Caco-2 (cell line): ENCODE measurements at places on chromosomes 5 and 9.

DNA sequence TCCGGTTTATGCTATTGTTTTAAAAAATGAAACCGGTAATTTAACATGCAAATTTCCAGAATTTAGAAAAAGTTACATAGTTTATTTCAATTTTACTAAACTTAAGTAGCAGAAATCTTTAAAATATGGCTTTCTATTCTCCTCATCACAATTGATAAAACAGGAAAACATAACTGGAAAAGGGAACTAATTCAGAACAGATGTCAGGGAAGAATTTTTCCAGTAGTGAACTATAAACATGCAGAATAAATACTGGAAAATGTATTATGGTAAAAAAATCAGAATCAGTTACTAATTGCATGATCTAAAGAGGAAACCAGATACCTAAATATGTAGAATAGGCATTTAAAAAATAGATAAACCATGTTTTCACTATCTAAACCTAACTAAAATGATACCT, 7.3 kb upstream of the NR4A3 start:
- no peak for DNase-seq

GRCh38 chr5:144036476-144036875, 134.0 kb downstream of the YIPF5 start:
- DNase-seq: no peak

GRCh38 chr9:22447618-22448305, 1.1 kb downstream of the DMRTA1 start:
- DNase-seq: no peak

DNA sequence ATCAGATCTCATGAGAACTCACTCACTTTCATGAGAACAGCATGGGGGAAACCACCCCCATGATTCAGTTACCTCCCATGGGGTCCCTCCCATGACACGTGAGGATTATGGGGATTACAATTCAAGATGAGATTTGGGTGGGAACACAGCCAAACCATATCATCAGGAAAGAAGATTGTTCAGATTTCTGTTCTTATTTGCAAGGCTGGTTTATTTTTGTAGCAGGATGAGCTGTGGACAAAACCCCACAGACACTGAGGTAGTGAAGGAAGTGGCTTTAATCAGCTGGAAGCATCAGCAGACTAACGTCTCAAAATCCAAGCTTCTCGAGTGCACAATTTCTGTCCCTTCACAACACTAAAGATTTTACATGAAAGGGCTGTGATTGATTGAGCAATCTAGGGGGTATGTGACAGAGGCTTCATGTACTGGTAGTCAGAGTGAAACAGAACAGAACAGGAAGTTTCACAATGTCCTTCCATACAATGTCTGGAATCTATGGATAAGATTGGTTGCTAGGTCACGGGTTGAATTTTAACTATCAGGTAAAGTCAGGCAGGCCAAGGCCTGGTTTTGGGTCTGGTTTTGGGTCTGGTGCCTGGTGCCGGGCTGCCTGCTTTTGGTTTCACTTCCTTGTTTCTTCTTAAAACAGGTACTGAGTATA, 91.3 kb upstream of the ZNF366 start:
- DNase-seq: peak; percentile 16

DNA sequence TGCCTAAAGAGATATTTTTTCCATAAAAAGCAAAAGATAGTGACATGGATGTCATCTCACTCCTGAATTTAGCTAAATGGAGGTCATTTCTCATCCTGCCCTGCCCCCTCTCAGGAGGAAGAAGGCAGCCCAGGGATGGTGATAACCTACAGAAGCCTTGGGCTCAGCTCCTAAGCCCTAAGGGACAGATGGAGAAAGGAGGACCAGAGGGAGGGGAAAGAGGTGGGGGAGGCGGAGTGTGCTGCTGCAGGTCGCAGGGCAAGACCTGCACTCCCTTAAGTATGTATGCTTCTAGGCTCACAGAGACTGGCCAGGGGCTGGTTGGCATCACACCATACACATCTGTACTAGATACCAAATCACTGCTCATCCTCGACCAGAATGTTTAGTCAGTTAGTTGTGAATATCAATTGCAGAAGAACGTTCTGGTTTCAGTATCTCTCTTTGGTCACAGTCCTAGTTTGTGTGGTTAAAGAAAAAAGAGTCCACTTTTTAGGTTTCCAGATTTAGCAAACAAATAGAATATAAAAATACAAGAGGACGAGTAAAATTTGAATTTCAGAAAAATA, 18.4 kb upstream of the CDKN2AIPNL start:
- no peak for DNase-seq

GRCh38 chr5:855771-856530, 5.2 kb upstream of the ZDHHC11 start:
- DNase-seq: no peak

- DNase-seq: no peak
These were observed 95.9 kb downstream of the KCNIP1 start for GRCh38 chr5:170599756-170600155.

GRCh38 chr5:167652690-167653089, 638.8 kb upstream of the WWC1 start:
- no peak for DNase-seq

GRCh38 chr5:127006744-127007143, 23.6 kb downstream of the MARCHF3 start:
- no peak for DNase-seq

- no peak for DNase-seq
These were observed 139.7 kb downstream of the LRRC70 start for GRCh38 chr5:62718324-62718723.

DNA sequence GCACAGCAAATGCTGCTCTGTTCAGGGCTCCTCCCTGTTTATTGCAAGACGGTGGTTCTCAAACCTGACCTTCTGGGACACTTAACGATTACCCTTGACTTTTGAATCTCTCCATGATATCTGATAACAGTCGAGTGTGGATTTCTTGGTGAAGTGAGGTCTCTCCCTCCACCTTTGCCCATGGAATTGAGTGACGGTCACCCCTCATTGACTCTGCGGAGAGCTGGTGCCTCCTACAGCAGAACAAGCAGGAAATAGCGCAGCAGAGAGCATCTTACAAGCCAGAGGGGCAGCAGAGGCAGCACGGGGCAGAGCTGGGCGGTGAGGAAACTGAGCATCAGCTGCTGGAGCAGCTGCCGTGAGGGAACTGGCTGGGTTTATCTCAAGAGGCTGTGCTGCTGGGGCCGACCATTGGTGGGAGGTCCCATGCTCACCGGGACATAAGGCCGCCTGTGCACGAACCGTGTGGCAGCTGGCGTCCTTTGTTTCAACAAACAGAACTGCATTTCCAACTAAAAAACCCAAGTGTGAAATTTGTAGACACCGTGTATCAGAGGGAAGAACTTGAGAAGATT, 189.8 kb downstream of the MTRR start:
- DNase-seq: no peak

GRCh38 chr5:53464722-53465121, 15.7 kb upstream of the FST start:
- DNase-seq: no peak

DNA sequence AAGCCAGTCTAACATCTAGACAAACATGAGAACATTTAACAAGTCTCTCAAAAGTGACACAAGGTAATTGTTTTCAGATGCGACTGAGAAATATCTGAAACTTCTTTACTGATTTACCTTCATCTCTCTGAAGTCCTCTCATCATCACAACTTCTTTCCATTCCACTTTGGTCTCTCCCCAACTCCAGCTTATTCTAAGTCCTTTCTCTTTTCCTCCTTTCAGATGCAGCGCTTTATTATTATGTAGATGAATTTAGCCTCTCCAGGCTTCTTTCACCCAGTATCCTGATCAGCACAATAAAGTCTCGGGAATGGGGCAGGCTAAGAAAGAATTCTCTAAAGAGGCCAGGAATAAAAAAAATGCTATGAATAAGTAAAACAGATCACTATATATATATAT, 128.0 kb downstream of the KCTD16 start:
- no peak for DNase-seq

GRCh38 chr5:123585871-123586270, 73.9 kb downstream of the CSNK1G3 start:
- DNase-seq: no peak

- DNase-seq: no peak
These were observed 9.6 kb downstream of the EPB41L4B start for GRCh38 chr9:109311286-109311685.

- DNase-seq: no peak
These were observed 45.3 kb downstream of the INSYN2B start for GRCh38 chr5:169934990-169935389.

DNA sequence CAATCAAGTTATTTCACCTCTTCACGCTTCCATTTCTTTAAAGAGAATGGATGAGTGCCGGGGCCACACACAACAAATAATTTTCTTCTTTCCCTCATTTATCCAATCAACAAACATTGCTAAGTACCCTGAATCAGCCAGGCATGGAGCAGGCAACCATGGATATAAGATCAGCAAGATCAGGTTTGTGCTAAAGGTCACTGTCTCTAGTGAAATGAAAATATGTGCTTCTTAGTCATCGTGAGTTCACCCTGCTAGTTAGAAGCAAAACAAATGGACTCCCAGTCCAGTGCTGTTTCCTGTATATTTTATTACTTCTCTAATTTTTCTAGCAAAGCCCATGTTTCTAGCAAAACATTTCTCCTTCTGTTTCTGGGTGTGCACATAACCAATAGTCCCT, 629.2 kb downstream of the BNC2 start:
- no peak for DNase-seq

DNA sequence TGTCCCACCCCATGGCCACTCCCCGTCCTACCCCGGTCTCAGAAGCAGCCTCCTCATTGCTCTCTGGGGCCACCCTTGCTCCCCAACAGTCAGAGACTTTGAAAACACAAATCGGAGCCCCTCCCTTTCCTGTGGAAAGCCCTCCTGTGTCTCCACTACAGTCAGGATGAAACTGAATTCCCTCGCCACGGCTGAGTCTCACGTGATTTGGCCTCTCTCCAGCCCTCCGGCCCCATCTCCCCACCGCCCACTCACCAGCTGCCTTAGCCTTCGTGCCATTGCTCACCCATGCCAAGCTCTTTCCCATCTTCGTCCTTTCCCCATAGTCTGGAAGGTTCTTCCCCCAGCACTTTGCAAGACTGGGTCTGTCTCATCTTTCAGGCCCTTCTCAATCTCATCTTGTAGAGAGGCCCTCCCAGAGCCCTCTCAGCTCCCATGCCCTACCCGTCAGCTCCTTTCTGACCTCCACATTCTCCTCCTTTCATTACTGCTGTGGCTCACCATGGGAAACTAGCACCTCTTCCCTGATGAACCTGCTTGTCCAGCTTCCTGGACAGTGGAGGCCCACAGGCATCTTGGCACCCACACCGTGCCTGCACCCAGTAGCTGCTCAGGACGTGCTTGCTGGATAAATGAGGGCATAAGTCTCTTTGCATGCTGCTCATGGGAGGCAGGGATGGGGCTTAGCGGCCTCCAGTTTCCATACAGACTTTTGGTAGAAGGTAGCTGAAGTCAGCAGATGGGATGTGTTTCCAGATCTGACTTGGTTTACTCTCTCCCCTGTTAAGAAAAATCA, 126.4 kb upstream of the COL5A1 start:
- no peak for DNase-seq

DNA sequence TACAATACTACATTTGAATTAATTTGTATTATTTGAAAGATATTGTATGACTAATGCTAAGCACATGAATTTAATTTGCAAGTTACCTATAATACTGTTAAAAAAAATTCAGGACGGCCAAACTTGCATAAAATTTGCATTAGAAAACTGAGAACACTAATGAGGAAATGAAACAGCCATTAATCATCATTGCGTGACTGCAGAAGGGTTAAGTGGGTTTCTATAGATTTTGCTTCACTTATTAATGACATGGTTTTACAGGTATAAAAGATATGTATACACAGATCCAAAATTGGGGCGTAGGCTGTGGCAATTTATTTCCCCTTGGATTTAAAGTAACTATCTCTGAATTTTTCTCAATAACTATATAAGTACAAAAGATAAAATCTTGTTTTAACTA, 882.6 kb downstream of the PTPRD start:
- DNase-seq: no peak

GRCh38 chr5:123722451-123722850, 210.5 kb downstream of the CSNK1G3 start:
- no peak for DNase-seq

- DNase-seq: no peak
These were observed 108.4 kb downstream of the GHR start for GRCh38 chr5:42531611-42532010.

DNA sequence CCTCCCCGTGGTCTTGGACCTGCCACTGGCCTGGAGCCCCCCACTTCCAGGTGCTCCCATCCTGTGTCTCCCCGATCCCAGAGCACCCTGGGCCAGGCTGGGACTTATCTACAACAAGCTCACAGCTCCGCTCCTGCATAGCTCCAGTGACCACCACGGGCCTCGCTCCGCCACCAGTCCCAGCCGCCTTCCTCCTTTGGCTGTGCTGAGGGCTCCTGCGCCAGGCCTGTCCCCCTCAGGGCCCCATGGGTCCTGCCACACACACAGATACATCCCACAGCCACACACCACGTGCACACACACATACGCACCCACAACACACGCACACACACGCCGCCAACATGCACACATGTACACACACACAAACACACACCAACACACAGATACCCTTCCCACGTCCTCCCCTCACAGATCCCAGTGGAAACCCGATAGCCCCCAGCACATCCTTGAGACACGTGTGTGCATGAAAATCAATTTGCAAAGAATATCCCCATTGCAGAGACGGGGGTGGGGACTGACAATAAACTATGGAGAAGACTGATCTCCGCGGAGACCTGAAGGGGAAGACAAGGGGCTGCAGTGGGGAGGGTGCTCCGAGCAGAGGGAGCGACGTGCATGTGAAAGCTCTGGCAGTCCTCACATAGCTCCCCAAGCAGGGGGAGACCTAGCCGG, 18.5 kb upstream of the LAMC3 start:
- DNase-seq: no peak

DNA sequence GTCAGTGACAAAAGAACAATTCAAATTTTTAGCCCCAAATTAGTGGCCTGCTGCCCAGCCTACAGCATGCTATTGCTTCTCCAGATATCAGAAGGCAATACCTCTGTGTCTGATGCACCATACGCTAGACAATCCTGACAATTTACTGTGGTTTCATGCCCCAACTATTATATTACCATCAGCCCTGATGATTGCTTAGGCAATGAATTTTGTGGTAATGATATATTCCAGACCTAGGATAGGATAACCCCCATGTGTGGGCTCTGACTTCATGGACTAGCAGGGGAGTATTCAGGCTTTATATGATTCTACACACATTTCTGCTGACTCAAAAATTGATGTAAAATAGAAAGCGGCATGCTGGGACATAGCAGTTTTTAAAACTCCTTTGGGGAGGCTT, 168.7 kb upstream of the FST start:
- no peak for DNase-seq

- DNase-seq: no peak
These were observed 43.3 kb downstream of the PRELID2 start for GRCh38 chr5:145791866-145792265.

DNA sequence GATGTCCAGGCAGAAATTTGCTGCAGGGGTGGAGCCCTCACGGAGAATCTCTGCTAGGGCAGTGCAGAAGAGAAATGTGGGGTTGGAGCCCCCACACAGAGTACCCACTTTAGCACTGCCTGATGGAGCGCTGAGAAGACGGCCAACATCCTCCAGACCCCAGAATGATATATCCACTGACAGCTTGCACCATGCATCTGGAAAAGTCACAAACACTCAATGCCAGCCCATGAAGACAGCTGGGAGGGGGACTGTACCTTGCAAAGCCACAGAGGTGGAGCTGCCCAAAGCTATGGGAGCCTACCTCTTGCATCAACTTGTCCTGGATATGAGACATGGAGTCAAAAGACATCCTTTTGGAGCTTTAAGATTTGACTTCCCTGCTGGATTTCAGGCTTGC, 426.3 kb upstream of the FAM174A start:
- DNase-seq: no peak

GRCh38 chr5:17218353-17219005, 1.0 kb downstream of the BASP1 start:
- DNase-seq: peak; percentile 32
